ENCODE measurements at places on chromosomes 7 and 10.

DNA sequence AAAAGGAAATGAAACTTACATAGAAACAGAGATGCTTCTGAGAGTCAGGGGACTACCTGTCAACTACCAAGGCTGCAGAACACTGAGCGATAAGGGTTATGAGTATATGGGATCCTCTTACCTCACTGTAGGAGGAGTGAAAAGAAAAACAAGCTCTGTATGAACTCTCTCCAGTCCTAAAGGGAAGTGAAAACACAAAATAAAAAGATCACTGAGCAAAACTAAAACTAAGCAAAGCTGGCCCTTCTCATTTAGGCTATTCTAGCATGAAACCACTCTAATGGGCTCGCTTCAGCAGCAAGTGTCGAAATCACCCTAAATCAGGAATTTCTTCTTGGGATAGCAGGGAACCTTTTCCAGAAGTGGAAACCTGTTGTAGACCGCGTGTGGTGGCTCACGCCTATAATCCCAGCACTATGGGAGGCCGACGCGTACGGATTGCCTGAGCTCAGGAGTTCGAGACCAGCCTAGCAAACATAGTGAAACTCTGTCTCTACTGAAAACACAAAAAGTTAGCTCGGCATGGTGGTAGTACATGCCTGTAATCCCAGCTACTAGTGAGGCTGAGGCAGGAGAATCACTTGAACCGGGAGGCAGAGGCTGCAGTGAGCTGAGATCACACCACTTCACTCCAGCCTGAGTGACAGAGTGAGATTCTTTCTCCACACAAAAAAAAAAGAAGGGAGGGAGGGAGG lies 27.0 kb downstream of the DCLRE1C start:
- no peak overlapping the region for H3K4me3 ChIP-seq
- H3K27ac ChIP-seq = no peak overlapping the region
- no peaks in the 10 kb centered on the region for H3K27me3 ChIP-seq
- DNase-seq = no peak
- no peaks in the 10 kb centered on the region for H3K4me1 ChIP-seq
- H3K36me3 ChIP-seq = peaks cover 80% of the 10 kb centered on the region

- H3K27ac ChIP-seq = no peak overlapping the region
- H3K27me3 ChIP-seq = no peaks in the 10 kb centered on the region
- DNase-seq = no peak
- H3K36me3 ChIP-seq = peaks cover 2% of the 10 kb centered on the region
These were observed 521 bp downstream of the LIMK1 start for GRCh38 chr7:74083928-74084721.

- H3K27me3 ChIP-seq = no peaks in the 10 kb centered on the region
- no peaks in the 10 kb centered on the region for H3K4me1 ChIP-seq
- no peaks in the 10 kb centered on the region for H3K36me3 ChIP-seq
- H3K27ac ChIP-seq = no peak overlapping the region
- no peak for DNase-seq
These were observed 55.3 kb upstream of the INPP5A start for GRCh38 chr10:132482090-132482800.

DNA sequence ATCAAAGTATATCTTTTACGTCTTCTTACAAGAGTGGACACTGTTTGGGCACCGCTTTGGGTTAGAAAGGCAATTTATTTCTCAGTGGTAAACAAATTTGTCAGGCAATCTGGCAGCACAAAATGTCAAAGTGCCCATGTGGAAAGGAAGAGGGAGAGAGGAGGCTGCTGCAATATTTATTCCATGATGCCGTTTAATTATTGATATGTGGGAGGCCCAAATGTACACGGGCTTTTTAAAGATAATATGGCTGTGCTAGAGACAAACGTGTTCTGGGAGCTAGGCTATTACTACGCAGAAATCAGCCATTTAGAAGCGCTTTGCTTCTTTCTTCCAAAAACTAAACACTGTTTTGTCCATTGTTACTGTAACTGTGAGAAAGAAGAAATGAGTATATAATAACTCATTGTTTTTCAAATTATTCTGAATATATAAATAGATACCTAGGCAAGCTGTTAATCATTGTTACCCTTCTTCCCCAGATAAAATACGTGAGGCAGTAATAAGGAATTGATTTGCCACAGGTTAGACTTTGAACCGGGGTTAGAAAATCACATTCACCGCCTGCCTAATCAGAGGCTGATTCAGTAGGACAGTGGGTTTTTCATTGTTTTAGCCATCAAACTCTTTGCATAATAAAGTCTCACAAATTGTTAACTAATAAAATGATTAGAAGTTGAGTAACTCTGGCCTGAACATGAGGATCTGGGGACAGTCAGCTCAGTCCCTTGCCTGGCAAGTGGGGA lies 116.5 kb upstream of the FRMD4A start:
- H3K36me3 ChIP-seq = no peaks in the 10 kb centered on the region
- H3K4me3 ChIP-seq = no peak overlapping the region
- peaks cover 4% of the 10 kb centered on the region for H3K27me3 ChIP-seq
- H3K27ac ChIP-seq = no peak overlapping the region

DNA sequence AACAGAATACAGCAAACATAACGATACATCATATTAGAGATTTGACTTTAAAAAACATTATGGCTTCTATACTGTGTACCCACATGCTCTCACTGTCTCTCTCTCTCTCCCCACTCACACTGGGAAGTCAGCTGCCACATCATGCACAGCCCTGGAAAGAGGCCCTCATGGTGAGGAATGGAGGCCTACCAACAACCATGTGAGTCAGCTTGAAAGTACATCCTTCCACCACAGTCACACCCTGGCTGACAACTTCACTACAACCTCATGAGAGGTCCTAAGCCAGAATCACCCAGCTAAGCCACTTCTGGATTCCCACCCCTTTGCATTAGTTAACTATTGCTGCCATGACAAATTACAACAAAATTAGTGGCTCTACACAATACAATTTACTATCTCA lies 23.3 kb upstream of the GPR22 start:
- H3K27ac ChIP-seq = no peak overlapping the region
- no peaks in the 10 kb centered on the region for H3K4me1 ChIP-seq
- no peak overlapping the region for H3K4me3 ChIP-seq
- H3K36me3 ChIP-seq = peaks cover 8% of the 10 kb centered on the region
- DNase-seq = no peak
- no peaks in the 10 kb centered on the region for H3K27me3 ChIP-seq

- no peaks in the 10 kb centered on the region for H3K4me1 ChIP-seq
- H3K36me3 ChIP-seq = no peaks in the 10 kb centered on the region
- no peak for DNase-seq
These were observed 268.5 kb downstream of the DNAJB9 start for GRCh38 chr7:108838198-108838597.

- H3K27me3 ChIP-seq = no peaks in the 10 kb centered on the region
- no peak overlapping the region for H3K4me3 ChIP-seq
- H3K36me3 ChIP-seq = no peaks in the 10 kb centered on the region
- no peak overlapping the region for H3K27ac ChIP-seq
- DNase-seq = no peak
- H3K4me1 ChIP-seq = no peaks in the 10 kb centered on the region
These were observed 20.4 kb downstream of the ITGB8 start for GRCh38 chr7:20350996-20351692.

DNA sequence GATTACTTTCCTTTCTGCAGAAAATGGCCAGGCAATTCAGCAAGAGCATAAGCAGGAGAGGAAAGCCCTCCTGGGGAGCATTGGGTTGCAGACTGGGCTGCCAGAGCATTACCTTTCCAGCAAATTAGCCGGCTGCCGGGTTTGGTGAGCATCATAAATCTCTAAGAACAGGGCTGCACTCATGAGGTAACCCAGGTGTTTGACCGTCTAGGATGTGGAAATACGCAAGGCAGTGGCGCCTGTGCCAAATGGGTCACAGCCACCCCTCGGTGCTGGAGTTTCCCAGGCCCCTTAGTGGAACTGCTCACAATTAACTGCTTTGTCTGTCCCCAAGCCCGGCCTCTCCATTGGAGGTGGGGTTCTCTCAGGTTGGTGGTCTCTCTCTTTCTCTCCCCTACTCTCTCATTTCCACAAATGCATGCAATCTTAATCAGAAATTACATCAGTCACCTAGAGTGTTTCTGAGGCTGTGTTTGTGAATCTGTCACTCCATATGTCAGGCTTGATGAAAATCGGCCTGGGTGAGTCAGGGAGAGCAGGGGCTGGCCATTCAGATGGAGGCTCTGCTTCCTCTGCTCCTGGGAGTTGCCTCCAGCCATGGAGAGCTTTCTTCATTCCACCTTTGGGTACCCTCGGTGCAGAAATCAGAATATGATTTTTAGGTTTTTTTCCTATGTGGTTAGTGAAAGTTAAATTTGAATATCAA lies 26.7 kb downstream of the PTN start:
- no peaks in the 10 kb centered on the region for H3K4me1 ChIP-seq
- H3K27ac ChIP-seq = no peak overlapping the region
- no peak for DNase-seq
- no peak overlapping the region for H3K4me3 ChIP-seq
- no peaks in the 10 kb centered on the region for H3K27me3 ChIP-seq

- no peak for DNase-seq
- H3K27me3 ChIP-seq = no peaks in the 10 kb centered on the region
- peaks cover 23% of the 10 kb centered on the region for H3K36me3 ChIP-seq
- H3K4me3 ChIP-seq = peak overlapping the region; percentile 87
These were observed 1.3 kb downstream of the PPIF start for GRCh38 chr10:79348640-79348988.

- H3K27me3 ChIP-seq = no peaks in the 10 kb centered on the region
- H3K4me3 ChIP-seq = peak overlapping the region; percentile 97
- H3K27ac ChIP-seq = peak overlapping the region; percentile 99
- peaks cover 55% of the 10 kb centered on the region for H3K4me1 ChIP-seq
- H3K36me3 ChIP-seq = peaks cover 43% of the 10 kb centered on the region
These were observed 1.7 kb downstream of the KLF6 start for GRCh38 chr10:3783316-3783681.

- H3K36me3 ChIP-seq = no peaks in the 10 kb centered on the region
- no peak overlapping the region for H3K4me3 ChIP-seq
- DNase-seq = no peak
- H3K4me1 ChIP-seq = peaks cover 16% of the 10 kb centered on the region
- no peak overlapping the region for H3K27ac ChIP-seq
These were observed 68.6 kb upstream of the AFAP1L2 start for GRCh38 chr10:114472877-114473253.

GRCh38 chr7:142463401-142463850 lies 205.6 kb upstream of the PRSS58 start:
- DNase-seq = no peak
- H3K4me1 ChIP-seq = peaks cover 38% of the 10 kb centered on the region
- H3K27me3 ChIP-seq = no peaks in the 10 kb centered on the region
- peak overlapping the region; percentile 37 for H3K4me3 ChIP-seq

- no peak for DNase-seq
- no peak overlapping the region for H3K27ac ChIP-seq
- no peaks in the 10 kb centered on the region for H3K4me1 ChIP-seq
- H3K27me3 ChIP-seq = no peaks in the 10 kb centered on the region
- H3K36me3 ChIP-seq = no peaks in the 10 kb centered on the region
These were observed 188.4 kb downstream of the PPP1R3A start for GRCh38 chr7:113730309-113730955.

- no peak overlapping the region for H3K4me3 ChIP-seq
- DNase-seq = no peak
- H3K27me3 ChIP-seq = no peaks in the 10 kb centered on the region
These were observed 84.1 kb downstream of the SNX10 start for GRCh38 chr7:26375726-26376174.

DNA sequence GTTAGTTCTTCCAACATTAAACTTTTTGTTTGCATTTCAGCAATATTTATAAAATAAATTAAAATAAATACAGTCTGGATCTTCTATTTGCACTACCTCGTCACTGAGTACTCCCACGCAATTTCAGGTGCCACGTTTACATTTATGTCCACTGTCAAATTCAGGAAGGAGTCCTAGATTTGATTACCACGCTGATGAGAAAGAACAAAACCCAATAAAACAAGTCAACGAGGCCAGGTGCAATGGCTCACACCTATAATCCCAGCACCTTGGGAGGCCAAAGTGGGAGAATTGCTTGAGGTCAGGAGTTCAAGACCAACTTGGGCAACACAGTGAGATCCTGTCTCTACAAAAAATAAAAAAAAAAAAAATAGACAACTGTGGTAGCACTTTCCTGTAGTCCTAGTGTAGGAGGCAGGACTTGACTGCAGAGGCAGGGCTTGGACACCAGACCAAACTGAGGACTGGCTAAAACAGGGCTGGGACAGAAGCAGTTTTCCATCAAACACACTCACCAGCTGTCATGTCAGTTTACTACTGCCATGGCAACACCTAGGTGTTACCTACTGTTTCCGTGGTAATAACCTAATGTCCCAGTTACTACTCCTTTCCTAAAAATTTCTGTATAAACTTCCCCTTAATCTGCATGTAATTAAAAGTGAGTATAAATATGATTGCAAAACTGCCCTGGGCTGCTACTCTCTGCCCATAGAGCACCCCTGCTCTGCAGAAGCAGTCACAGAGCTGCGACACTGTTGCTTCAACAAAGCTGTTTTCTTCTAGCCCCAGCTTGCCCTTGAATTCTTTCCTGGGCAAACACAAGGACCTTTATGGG lies 341.7 kb downstream of the PARD3 start:
- H3K36me3 ChIP-seq = no peaks in the 10 kb centered on the region
- no peaks in the 10 kb centered on the region for H3K27me3 ChIP-seq
- no peak overlapping the region for H3K27ac ChIP-seq
- DNase-seq = no peak

GRCh38 chr7:50594136-50594535 lies 28.9 kb upstream of the DDC start:
- no peaks in the 10 kb centered on the region for H3K36me3 ChIP-seq
- H3K4me3 ChIP-seq = no peak overlapping the region

DNA sequence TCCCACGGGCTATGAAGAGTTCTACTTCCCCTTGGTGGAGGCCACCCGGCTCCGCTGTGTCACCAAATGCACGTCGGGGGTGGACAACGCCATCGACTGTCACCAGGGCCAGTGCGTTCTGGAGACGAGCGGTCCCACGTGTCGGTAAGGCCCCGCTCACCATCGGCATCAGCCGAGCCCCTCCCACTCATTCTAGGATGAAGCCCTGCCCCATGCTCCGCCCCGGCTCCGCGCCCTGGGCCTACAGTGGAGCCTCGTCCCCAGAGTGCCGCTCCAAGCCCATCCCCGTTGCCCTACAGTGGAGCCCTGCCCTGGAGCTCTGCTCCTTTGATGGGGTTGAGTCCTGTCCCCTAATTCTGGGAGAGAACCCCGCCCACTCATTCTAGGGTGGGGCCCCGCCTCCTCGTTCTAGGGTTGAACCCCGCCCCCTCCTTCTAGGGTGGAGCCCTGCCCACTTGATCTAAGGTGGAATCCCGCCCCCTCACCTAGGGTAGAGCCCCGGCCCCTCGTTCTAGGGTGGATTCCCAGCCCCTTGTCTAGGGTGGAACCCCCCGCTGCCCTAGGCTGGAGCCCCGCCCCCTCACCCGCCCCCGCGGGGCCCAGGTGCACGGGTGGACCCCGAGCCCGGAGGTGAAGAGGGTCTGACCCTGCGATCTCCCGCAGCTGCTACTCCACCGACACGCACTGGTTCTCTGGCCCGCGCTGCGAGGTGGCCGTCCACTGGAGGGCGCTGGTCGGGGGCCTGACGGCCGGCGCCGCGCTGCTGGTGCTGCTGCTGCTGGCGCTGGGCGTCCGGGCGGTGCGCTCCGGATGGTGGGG lies 3.4 kb upstream of the MUC12 start:
- no peaks in the 10 kb centered on the region for H3K36me3 ChIP-seq
- DNase-seq = peak; percentile 46
- no peak overlapping the region for H3K27ac ChIP-seq
- peaks cover 10% of the 10 kb centered on the region for H3K27me3 ChIP-seq
